CD4-positive, alpha-beta T cell treated with Interleukin-4 for 4 hours (primary cell): ENCODE measurements at places on chromosomes 1 and 21.

GRCh38 chr21:30349572-30349971 is 1.2 kb upstream of the KRTAP23-1 start:
- no peak for DNase-seq

DNA sequence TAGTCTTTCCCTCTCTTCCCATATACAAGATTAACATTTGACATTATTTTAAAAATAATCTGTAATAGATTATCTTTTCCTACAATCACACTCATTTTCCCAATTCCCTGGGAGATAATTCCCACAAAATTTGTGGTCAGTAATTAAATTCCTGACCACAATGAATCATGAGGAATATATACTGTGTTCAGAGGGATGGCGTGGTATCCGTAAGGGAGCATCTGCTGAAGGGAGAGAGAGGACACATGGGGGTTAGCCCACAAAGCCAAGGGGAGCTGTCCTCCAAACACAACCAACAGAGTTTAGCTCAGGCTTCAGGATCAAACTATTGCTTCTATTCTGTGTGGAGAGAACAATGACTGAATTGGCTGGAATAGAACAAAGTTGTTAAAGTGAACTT is 57.1 kb upstream of the PPP2R5A start:
- no peak for DNase-seq

- no peak for DNase-seq
Measured at GRCh38 chr1:15941044-15941840, 34.7 kb downstream of the ZBTB17 start.

DNA sequence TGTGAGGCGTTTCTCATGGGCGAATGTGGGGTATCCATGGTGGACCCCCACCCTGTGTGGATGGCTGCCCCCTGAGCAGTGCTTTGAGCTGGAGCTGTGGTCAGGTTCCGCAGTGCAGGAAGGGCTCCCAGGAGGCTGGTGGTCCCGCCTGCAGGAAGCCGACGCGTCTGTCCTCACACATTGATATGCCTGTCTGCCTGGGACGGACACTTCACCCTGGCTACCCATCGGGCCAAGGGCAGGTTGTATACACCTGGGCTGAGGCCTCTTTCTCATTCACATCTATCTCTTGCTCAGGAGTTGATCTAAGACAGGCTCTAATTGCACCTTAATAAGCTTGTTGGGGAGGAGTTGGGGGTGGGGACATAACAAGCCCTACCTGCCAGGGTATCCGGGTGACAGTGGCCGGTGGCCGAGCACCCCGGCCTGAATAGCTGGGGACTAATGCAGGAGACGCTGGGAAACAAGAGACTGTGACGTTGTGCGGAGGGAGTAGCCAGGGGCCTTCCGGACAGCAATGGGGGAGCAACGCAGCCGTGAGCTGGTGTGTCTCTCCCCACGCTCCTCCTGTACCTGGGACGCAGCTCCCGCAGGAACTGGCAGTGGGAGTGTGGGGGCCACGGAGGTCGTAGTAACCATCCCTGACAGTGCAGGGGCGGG is 21.7 kb downstream of the PDXK start:
- DNase-seq: no peak

DNA sequence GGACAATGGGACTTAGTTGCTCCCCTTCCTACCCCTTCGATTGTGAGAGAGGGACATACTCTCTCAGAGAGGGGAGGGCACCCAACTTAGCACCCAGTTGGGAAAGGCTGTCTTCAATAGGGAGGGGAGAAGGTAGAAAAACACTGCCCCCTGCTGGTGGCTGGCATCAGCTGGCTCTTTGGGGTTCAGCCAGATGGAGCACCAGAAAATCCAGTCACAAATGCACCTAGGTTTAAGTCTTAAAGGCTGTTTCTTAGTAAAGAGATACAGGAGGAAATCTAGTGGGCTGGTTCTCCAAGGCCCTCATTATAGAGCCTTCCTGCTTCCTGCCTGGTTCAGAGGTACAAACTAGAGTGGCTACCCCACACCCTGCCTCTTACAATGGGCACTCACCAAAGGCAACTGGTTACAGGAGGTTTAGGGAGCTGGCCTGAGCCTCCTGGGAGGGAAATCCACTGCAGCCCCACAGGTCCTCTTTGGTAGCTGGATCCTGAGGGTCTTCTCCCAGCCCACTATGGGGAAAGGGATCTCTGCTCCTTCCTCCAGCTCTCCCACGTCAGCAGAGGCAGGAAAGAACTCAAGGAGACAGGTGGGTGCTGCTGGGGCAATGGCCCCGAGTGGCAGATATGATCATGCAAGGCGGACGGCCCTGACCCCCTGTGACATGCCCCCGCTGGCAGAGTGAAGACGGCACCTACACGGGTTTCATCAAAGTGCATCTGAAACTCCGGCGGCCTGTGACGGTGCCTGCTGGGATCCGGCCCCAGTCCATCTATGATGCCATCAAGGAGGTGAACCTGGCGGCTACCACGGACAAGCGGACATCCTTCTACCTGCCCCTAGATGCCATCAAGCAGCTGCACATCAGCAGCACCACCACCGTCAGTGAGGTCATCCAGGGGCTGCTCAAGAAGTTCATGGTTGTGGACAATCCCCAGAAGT is 28.3 kb downstream of the EIF2D start:
- peak; percentile 82 for DNase-seq

DNA sequence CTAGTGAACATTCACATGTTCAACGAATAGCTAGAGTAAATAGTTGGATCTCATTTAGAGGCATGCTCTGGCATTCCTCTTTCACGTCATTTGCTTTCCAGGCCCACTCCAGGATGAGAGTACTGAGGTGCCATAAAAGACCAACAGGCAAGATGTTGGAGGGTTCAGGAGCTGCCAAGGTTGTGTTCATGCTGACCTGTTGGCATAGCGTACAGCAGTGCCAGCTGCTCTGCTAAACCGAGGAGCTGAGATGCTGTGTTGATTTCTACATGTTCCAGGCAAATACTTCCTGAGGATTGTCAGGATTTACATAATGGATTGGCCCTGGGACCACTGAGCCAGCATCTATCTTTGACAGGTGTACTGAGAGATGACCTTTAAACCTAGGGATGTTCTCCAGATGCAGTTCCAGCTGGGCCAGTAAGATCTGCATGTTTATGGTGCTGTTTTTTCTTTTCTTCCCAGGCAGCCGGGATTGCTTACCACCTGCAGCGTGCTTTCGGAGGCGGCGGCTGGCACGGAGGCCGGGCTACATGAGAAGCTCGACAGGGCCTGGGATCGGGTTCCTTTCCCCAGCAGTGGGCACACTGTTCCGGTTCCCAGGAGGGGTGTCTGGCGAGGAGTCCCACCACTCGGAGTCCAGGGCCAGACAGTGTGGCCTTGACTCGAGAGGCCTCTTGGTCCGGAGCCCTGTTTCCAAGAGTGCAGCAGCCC is 66.9 kb downstream of the DISC1 start:
- DNase-seq: no peak

DNA sequence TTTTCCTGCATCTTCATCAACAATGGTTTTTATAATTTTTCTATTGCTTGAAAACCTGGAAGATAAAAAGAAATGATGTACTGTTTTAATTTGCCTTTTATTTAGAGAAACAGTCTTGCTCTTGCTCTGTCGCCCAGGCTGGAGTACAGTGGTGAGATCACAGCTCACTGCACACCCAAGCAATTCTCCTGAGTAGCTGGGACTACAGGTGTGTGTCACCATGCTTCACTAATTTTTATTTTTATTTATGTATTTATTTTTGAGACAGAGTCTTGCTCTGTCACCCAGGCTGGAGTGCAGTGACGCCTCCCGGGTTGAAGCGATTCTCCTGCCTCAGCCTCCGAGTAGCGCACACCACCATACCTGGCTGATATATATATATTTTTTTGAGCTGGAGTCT is 43.0 kb upstream of the RPL11 start:
- no peak for DNase-seq

GRCh38 chr1:52294580-52294979 is 71.4 kb downstream of the CC2D1B start:
- DNase-seq: no peak

- no peak for DNase-seq
Measured at GRCh38 chr1:43979528-43980254, 681 bp downstream of the B4GALT2 start.

- no peak for DNase-seq
Measured at GRCh38 chr1:245486775-245487470, 332.1 kb downstream of the KIF26B start.

GRCh38 chr1:12230549-12231275 is 882 bp downstream of the VPS13D start:
- DNase-seq: peak; percentile 13

GRCh38 chr1:232339073-232339472 is 290.9 kb downstream of the SIPA1L2 start:
- DNase-seq: no peak

- no peak for DNase-seq
Measured at GRCh38 chr1:9737057-9737456, 85.5 kb downstream of the PIK3CD start.

DNA sequence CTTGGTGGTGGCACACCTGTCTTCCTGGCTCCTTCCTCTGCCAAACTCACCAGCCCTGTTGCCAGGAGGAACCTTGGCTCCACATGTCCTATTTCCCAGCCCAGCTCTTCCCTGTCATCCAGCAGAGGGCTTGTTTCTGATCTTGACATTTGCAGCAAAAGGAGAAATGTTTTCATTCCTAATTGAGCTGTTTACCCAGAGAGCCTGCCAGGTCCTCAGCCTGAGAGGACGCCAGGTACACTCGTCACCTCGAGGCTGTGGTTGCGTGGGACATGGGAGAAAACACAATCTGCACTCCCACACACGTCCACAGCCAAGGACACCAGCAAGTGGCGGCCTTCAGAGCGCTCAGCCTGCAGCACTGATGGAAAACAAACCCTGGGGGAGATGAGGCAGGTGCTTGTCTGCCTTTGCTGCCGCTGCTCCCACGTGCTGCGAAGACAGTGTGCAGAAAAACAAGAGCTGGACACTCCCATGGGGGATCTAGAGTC is 132.8 kb upstream of the CD34 start:
- DNase-seq: no peak

- no peak for DNase-seq
Measured at GRCh38 chr1:200737647-200738291, 924 bp upstream of the CAMSAP2 start.

DNA sequence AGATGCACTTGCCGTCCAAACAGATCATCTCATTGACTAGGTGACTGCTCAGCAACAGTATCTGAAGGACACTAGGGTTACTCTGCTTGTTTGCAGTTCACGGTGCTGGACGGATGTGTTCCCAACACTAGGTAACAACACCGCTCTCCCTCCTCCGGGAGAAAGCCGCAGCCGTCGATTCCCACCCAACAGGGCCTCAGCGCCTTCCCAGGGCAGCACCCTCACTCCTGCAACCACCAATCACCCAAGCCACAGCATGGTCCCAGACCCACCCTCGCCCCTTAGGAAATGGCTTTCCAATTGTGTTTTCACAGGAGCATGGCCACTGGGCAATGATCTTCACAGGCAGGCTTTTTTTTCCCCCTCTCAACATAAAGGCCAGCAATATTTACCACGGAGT is 779 bp downstream of the TLR5 start:
- DNase-seq: no peak

DNA sequence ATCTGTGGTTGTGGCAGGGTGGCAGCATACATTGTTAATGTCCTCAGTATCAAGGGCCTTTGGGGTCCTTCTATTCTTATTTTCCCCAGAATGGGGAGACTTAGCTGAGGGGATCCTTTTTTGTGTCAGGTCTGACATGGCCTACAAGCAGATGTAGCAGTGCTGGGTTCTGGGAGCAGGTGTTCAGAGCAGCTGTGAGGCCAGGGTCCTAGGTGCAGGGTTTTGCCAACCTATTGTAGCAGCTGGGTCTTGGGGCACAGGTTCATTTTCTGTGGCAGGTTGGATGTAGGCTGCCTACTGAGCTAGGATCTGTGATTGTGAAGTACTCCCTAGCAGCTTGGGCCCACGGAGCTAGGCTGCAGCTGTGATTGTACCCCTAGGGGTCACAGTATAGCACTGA is 60.1 kb downstream of the DIPK1A start:
- DNase-seq: no peak

DNA sequence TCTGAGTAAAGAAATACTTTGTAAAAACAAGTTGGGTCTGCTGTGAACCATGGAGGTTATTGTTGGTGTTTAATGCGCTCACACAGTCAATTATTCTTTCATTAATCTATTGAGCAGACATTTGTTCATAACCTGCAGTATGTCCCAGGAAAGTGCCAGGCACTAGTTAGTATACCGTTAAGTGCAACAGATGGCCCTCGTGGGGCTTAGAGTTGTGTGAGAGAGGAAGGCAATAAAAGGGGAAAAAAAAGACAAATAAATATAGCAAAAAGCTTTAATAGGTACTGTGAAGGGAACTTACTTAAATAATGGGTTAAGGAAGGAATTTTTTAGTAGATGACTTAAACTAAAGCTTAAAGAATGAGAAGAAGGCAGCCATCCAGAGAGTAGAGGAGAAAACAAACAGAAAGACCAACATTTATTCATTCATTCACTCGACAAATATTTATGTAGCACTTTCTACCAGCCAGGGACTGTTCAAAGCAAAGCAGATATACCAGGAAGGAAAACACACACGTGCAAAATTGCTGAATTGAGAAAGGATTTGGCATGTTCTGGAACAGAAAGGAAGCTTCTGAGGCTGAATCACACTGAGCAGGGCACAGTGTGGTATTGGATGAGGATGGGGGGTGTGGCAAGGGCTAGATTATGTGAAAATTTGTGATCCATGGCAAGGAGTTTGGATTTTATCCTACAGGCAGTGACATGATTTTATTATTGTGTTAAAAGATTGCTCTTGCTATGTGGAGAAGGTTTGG is 296.1 kb upstream of the SGIP1 start:
- DNase-seq: no peak

DNA sequence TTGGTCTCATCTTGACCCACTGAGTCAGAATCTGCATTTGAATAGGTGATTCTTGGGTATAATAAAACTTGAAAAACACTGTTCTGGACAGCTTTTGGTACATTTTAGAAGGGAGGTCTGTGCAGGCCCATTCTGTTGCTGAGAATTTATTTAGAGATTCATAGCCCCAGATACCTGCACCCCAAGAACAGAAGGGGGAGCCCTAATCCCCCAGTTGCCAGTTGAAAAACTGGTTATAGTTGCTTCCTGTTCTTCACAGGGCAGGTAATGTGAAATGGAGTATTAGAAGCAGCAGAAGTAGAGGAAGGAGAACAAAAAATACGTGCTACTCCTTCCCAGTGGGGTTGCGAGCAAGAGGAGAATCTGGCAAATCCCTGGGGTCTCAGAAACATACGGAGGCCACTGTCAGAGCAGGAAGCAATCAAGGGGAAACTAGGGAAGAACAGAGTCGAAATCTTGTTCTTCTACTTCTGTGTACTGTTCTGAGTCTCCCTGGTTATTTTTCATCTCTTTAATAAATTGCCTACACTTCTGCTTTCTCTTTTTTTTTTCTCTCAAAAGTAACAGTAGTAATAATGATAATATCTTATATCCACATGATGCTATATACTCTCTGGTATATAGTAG is 4.6 kb upstream of the CLCA2 start:
- DNase-seq: peak; percentile 60
